GM04504 (cell line): ENCODE measurements at places on chromosomes 2 and 18.

- DNase-seq, result peak; percentile 38
Measured at GRCh38 chr2:143907801-143908200, 612.1 kb downstream of the ZEB2 start.

- DNase-seq, result no peak
Measured at GRCh38 chr2:180495606-180496005, 484.8 kb upstream of the UBE2E3 start.

DNA sequence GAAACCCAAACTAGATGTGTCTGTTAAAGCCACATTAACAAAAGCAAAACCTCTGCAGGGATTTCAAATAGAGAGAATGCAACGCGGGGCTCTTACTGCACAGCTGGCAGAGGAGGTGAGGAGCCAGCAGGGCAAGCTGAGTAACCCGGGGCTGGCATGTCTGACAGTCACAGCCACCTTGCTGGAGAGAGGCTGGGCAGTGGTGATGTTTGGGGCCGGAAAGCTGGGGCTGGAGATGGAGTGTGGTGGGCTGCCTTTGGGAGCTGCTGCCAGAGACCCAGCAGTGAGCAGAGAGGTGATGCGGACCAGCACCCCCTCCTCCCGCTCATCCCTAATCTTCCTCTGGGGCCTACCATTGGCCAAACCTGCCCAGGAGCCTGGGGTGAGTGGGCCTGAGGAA, 204.5 kb upstream of the ARL4C start:
- DNase-seq, result no peak

GRCh38 chr2:232563580-232563979, 13.1 kb downstream of the EIF4E2 start:
- no peak for DNase-seq
